HuH-7.5 (cell line): ENCODE measurements at places on chromosomes 4 and X.

DNA sequence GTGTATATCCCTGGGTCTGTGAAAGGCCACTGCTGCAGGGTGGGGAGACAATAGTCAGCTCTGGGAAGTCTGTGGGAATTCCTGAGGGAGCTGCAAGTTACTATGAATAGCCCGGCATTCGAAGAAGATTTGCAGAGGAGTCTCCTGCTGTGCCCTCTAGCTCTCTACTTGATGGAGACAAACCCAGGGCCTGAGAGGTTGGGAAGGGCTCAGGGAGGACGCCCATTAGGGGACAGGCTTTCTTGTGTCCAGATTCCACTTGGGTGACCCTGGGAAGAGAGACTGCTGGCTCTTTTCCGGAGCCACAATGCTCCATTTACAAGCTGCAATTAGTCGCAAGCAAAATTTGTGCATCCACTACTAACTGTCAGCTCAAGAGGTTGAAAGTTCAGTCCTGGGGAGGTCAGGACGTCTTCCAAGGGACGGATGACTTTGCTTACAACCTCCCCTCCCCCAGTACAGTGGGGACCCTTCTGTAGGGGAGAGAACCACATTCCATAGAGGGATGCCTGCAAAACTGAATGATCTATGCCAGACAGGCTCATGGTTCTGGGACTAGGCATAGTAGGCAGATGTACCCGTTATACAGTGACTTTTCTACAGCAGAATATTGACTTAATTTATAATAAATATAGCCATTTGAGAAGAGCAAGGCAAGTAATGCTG is 48.2 kb upstream of the PHOX2B start:
- DNase-seq: no peak

DNA sequence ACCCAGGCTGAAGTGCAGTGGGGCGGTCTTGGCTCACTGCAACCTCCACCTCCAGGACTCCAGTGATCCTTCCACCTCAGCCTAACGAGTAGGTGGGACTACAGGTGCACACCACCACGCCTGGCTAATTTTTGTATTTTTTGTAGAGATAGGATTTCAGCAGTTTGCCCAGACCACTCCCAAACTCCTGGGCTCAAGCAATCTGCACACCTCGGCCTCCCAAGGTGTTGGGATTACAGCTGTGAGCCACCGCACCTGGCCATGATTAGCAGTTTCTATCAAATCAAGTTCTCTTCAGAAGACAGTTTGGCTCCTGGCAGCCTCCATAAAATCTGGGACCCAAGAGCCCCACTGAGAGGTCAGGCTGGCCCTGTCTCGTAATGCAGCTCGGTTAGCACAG is 26.4 kb upstream of the TRIM2 start:
- DNase-seq: no peak

DNA sequence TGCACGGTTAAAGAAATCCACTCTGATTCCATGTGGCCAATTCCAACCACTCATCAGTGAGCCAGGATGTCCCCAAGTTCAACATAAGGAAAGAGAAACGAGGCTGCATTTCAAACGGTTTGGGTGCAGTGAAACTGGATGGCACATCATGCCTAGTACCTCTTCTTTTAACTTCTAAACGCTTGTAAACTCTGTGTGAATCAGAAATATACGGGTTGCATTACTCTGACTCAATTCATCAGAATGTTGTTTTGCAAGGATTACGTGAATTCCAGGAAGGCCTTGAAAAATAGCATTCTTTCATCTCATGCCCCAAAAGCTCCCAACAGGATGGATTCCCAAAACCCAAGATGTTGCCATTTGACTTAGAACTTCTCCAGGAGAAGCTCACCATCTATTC is 270.4 kb downstream of the LDB2 start:
- DNase-seq: no peak

DNA sequence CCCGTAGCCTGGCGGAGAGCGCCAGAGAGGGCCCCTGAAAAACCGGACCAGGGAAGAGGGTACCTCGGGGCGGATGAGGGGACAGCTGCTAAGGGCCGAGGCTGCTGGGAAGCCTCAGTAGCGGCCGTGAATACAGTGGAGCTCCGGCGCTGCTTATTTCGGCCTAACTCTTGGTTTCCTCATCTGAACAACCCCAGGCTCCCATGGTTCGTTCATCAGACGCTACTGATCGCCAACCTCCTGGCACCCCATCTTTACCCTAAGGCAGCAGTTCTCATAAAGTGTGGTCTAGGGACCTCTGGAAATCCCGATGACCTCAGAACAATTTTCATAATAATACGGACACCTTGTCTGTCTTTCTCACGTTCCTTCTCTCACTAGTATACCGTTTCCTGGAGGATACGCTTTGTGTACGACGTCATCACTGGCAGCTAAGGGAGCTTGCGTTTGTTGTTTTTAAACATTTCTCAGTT is 645 bp upstream of the RAB28 start:
- DNase-seq: peak; percentile 38

DNA sequence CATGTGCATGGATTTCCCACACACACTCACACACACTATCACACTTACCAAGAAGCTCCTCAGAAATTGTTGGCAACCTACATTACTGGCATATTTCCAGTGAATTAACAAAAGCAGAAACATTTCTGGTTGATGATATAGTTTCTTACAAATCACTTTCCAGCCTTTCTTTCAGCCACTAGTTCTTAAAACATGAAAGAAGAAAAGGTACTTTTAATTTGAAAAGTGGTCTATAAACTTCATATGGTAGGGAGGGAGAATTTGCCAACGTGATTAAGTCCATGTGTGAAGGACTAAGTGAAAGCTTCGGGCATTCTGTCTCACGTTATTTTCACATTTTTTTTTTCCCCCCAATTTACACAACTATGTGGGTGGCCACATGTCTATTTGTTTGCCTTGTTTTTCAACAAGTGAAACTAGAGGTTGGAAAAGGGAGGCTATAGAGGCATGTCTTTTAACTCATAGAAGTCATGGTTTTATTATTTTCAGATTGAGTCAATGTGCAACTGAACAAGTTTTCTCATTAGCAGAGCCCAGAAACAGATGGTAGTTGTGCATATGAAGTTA is 832.1 kb upstream of the INTU start:
- DNase-seq: no peak

- no peak for DNase-seq
These were observed 50.1 kb upstream of the PJA1 start for GRCh38 chrX:69215161-69215875.

- peak; percentile 31 for DNase-seq
These were observed 117.3 kb downstream of the DRD5 start for GRCh38 chr4:9898596-9899305.

DNA sequence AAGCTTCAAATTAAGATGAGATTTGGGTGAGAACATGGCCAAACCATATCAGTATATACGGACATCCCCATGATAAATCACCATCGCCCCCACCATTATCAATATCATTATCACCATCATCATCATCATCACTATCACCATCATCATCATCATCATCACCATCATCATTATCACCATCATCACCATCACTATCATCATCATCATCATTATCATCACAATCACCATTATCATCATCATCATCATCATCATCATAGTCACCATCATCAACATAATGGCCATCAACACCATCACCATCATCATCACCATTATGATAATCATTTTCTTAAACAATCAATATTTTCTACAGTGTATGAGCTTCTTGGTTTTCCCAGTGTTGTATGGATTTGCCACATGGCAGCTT is 360.9 kb downstream of the NLGN4X start:
- no peak for DNase-seq

DNA sequence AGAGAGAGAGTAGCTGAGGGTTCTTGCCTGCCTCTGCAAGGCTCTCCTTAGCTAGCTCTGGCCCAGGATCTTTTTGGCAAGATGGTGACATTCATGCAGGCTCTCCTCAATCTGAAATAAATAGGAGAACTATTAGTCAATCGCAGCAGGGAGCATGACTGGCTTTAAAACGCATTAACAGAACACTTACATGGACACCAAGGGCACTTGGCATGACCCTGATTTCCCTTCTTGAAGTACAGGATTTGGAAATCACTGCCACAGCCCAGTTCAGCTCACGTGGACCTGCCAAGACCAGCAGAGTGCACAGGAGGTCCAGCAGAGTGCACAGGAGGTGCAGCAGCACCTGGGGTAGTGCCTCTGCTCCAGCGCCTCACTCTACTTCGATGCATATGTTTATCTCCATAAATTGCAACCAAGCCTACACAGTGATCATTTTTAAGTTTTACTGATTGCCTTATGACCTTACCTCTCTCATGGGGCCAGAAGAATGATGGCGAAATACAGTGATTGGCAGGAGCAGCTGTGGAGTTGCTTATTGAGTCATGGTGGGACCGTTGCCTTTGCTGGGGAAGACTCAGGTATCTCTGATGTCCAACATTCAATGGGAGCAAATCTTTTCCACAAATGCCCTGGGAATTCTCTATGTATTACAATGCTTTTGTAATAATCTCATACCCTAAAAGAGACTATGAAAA is 122.4 kb downstream of the SYNPO2 start:
- DNase-seq: no peak

DNA sequence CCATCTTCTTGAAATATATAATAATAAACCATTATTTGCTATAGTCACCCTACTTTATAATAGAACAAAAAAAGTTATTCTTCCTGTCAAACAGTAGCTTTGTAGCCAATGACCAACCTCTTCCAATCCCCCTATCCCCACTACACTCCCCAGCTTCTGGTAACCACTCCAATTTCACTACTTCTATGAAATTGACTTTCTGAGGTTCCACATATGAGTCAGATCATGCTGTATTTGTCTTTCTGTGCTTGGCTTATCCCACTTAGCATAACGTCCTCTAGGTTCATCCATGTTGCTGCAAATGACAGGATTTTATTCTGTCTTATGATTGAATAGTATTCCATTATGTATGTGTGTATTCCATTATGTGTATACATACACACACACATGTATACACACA is 809.7 kb upstream of the NDST4 start:
- no peak for DNase-seq

DNA sequence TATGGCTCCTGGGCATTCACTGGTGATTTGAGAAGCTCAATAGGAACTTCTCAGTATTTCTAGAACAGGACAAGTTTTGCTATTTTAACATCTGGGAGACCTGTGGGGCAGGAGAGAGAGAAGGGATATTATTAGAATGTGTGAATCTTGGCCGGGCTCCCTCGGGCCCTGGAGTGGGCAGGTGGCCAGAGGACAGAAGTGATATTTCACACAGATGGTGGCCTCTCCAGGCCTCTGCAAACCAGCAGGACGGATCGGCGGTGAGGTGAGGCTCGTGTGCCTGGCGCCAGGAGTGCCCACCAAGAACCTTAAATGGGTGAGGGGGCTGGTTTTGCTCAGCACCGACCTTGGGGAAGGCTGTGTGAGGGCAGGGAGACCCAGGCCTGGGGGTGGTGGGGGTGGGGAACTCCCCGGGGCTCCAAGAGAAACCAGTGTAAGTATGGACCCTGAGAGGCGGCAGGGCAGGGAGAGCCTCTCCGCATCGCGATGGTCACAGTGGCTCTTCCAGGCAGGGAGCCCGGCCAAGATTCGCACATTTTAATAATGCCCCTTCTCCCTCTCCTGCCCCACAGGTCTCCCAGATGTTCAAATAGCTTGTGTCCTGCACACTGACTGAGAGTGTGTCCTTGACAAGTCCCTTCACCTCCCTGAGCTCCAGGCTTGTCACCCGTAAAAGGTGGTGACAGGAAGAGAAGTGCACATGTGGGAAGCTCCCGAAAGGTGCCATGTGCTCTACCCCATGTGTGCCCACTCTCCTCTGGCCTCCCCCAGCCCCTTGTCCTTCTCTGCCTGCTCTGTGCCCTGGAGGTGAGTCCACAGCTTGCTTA is 64.9 kb downstream of the SORCS2 start:
- no peak for DNase-seq

DNA sequence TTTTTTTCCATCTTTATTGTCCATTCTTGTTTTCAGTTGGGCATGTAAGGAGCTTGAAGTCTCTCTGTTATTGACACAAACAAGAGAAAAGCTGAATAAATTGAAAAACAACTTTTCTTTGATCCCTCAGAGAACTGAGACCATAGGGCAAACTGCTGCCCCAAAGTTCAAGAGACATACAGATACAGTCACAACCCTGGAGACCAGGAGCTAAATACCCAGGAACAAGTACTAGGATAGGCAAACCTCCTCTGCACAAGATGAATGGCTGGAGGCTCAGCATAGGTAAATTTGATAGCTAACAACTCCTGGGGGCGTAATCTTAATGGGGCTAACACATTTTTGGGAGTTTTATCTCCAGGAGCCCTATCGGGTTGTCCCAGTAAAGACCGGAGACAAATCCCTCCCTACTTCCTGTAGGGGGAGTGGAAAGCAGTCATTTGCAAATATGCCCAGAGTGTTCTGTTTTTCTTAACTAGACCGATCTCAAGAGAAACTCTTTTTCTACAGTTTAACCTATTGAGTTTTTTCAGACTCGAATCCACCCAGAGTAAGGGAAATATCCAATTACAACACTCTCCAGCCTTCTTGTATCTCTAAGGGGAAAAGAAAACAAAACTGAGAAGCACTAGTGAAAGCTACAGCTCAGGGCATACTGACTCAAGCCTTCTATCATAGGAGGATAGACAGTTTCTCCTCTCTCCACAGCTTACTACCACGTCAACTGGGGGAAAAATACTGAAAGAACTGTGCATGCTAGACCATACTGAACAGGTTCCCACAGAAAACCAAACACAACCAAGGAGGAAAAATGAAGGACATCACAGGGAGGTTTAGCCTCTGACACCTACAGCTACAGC is 23.1 kb downstream of the MAGEA8 start:
- no peak for DNase-seq

DNA sequence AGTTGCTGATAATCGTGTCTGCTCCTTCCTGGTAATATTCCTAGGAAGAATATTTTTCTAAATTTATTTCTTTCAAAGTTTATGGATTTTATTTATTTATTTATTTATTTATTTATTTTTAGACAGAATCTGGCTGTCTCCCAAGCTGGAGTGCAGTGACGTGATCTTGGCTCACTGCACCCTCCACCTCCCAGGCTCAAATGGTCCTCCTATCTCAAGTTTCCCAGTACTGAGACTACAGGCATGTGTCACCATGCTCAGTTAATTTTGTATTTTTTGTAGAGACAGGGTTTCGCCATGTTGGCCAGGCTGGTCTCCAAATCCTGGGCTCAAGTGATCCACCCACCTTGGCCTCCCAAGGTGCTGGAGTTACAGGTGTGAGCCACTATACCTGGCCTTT is 48.9 kb downstream of the PDLIM5 start:
- no peak for DNase-seq

DNA sequence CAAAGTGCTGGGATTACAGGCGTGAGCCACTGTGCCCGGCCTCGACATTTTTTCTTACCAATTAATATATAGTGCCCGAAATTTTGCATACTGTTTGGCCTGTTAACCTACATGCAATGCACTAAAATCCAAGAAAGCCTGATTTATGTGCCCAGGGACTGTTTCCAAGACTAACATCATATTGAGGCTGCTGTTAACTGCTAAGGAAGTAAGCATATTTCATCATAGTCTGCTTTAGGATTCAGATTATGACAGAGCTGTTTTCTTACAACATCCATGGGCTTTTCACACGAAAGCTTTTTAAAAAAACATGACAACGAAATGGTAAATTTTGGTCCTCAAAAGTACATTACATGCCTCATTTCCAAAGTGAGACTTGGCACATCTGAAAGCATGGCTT is 84.4 kb downstream of the STOX2 start:
- no peak for DNase-seq

GRCh38 chr4:151415978-151416377 is 7.0 kb downstream of the FHIP1A start:
- DNase-seq: no peak
